ENCODE measurements at places on chromosomes 7 and 10.

DNA sequence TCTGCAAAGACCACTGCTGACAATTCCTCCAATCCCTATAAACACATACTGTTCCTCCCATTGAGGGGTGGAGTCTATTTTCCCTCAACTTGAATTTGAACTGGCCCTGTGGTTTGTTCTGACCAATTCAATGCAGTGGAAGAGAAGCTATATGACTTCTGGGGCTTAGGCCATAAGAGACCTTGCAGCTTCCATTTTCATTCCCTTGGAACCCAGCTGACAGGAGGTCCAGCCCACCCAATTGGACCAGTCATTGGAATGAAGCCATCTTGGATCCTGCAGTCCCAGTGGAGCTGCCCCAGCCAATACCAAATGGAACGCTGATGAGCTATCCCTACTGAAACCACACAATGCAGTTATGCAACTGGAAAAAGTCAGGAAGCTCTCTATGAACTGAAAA, 8.9 kb upstream of the TMED4 start:
- DNase-seq = no peak

GRCh38 chr10:62916141-62916603, 100.0 kb upstream of the EGR2 start:
- no peak for DNase-seq

GRCh38 chr10:57336341-57336740, 931.4 kb downstream of the IPMK start:
- no peak for DNase-seq

DNA sequence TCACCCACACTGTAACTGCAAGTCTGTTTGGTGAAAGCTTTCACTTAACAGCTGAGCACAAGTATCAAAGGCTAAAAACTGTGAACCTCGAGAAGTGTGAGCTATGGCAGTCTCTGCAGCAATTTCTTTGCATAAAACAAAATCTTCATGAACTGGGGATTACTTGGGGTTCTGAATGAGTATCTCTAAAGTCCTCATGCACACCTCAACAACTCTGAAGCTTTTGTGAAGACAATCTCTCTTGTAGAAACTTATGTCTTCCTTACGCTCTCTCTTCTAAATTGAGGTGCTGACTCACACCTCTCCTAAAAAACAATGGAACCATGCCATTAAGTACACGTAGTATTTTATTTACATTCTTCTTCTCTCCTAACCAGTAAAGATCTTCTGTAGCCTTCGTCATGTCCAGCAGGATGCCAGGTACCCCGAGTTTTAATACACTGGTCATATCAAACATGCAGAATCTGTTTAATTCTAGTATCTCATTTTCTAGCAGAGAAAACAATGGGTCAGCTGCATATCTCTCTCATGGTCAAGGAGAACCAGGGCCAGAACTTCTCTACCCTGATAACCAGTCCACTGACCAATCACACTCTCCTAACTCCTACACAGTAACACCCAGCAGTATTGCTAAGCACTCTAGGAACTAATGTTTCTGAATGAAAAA, 76.9 kb downstream of the UBE2H start:
- no peak for DNase-seq

Measured in omental fat pad (tissue), 4 donors.